ENCODE measurements at places on chromosomes 3 and 15.

DNA sequence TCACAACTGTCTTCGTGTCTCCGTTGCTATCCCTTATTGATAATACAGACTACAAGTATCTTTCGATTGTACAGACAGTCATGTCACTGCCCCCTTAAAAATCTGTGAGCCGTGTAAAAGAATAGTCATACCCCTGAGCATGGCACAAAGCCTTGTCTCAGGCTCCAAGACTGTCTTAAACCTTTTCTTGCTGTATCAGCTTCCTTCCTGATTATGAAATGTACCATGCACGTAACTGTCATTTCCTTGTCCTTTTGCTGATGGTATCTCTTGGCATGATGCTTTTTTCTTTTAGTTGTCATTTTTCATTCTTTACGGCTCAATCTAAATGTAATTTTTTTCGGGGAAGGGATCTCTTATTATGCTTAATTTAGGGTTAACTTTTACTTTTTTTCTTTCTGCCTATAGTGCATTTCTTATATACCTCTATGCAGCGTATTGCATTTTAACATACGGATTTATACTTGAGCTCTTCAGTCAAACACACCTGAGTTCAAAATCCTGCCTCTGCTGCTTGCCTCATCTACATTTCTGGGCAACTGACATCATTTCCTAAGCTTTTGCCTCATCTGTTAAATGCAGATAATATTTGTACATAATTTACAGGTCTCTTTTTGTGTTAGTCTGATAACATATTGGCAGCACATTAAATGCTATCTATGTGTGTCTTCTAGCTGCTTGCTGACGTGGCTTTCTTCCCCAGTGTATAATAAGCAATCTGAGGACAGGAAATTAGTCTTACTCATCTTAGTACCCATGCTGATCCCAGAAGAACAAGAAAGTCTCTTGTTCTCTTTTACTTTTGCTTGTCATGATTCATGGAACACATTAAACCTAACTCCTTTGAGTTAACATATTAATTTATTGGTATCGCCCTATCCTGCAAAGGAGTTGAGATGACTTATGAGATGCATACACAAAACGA is 57.3 kb downstream of the ROBO2 start:
- no peak for DNase-seq

DNA sequence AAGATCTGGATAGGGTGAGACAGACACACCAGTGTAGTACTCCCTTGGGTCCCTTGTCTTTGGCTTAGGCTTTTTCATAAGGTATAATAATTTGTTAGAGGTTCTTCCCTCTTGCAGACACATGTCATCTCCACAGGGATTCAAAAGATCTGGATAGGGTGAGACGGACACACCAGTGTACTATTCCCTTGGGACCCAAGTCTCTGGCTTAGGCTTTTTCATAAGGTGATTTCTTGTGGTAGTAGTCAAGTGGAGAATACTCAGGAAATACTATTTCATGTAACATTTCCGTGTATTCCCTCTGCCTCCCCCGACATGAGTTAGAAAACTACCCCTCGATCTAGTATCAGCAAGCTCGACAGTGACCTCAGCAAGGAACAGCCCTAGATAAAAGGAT is 954 bp upstream of the MAPKBP1 start:
- no peak for DNase-seq

DNA sequence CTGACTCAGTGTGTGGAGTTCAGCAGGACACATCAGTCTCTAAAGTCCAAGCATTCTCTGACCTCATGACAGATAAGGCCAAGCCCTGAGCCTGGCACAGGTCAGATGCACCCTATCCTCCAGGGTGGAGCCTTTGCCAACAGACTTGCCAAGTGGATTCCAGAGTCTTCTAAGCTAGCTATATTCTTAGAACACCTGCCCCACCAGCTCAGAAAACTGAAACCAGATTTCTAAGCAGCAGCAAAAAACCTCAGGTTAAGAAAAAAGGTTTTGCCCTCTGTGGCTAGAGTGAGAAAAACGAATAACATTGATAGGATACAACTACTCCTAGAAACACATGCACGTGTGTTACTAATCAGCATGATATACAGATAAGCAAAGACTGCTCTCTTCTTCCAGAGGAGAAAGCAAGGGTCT is 11.6 kb downstream of the RMDN3 start:
- DNase-seq = no peak

- no peak for DNase-seq
These were observed 204.9 kb upstream of the CGNL1 start for GRCh38 chr15:57171426-57171825.

DNA sequence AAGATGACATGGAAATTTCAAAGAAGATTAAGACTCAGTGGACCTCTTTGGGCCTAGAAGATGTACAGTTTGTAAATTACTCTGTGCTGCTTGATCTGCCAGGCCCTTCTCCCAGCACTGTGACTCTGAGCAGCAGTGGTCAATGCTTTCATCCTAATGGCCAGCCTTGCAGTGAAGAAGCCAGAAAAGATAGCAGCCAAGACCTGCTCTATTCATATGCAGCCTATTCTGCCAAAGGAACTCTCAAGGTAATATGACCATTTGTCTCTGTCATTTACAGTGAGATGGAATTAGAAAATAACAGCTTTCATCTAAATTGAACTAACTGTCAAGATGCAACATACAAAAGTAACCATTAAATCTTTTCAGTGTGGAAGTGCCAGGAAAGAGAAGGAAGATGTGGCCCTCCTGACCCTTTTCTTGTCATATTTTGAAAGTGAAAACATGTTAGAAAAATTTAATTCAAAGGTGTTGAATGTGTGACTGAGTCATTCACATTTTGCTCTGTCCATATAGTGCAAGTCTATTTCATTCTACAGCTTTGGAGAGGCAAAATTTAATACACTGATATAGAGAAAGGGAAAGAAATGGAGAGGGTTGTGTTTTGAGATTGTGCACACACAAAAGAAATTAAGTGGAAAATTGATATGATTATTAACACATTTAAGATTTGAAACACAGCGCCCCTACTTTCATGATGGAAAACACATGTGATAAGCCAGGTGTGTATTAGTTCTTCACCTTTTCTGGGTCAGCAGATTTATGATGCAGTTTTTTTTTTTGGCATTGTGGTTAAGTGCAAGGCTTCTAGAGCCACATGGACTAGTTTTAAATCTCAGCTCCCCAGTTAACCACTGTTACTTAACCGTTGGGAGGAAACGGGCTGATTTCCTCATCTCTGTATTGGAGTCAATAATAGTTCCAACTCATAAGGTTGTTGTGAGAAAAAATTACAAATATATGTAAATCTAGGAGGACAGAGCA is 375.1 kb downstream of the NAALADL2 start:
- no peak for DNase-seq

- no peak for DNase-seq
These were observed 79.9 kb downstream of the KCNH8 start for GRCh38 chr3:19228167-19228566.

DNA sequence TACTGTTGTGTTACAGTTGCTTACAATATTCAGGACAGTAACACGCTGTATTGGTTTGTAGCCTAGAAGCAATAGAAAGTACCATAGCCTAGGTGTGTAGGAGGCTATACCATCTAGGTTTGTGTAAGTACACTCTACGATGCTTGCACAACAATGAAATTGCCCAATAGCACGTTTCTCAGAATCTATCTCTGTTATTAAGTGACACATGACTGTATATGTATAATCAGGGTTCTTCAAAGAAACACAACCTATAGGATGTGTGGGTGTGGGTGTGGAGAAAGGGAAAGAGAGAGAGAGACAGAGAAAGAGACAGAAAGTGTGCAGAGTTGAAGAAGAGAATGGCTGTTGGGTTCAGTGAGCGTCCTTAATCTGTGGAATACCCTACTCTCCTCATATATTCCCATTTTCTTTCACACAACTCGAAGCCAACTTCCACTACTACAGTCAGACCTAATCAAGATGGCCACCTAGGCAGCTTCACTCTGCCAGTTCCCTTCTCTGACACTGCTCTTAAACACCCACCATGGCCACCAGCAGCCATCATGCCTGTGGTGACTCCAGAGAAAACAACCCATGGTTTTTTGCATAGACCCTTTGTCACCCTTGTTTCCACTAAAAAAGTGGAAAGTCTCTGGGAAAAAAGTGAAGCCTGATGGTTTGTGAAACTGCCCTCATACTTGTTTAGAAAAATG is 5.8 kb upstream of the PPP4R2 start:
- no peak for DNase-seq

DNA sequence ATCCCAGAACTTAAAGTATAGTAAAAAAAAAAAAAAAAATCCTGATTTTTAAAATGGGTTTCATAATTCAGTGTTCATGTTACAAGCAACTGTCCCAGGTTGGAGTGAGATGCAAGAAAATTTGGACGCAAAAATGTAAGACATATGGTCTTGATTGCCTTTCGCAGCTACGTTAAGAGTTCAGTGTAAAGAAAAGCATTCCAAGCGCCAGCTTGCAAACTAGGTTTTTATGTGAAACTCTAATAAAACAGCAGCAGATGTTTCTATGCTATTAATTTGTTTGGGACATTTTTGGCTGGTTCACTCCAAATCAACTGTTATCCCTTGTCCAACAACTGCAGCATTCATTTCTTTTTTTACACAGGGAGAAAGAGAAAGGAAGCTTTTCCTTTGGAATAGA is 957.8 kb downstream of the ROBO1 start:
- DNase-seq = no peak

- DNase-seq = no peak
These were observed 873 bp downstream of the C3orf70 start for GRCh38 chr3:185151964-185152409.

DNA sequence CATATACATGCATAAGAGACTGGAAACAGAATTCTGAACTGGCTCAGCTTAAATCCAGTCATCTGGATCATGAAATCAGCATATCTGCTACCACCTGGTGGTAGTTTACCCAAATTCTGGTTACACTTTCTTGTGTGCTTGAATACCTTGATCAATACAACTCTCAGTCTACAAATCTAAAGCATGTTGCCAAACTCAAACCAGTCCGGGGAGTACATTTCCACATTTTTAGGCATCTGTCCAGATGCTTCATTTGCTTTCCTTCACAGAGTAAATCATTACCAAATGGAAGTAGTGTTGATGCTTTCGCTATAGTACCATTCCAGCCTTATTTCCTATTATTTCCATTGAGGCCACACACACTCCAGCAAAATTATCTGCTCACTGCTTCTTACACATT is 126.4 kb downstream of the P2RY1 start:
- no peak for DNase-seq

DNA sequence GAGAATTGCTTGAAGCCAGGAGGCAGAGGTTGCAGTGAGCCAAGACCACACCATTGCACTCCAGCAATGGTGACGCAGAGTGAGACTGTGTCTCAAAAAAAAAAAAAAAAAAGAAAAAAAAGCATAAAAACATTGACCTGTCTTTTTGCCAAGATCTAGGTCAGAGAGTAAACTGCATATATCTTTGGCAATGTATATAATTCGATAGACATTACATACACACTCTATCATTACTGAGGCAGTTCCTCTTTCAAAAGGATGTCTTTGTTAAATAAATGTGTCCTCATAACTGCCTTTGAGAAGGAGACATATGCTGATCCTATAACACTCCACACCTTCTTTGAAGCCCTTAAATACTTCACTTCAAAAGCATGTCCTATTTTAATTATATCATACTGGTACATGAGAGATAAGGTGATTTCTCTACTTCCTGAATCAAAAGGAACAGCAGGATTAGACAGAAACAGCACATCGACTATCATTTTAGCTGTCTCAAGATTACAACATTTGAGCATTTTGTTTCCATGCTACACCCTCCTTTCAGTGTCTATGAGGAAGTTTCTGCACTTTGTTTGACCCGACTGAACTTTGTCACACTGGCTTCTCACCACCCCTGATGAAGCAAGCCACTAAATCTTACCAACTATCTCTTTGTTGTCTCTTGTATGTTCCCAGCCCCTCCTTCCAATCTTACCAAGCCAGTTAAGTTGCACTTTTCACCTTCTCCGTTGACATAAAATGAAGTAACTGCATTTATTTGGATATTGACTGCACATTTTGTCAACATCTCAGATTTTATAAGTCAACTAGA is 335.8 kb downstream of the MECOM start:
- no peak for DNase-seq

- no peak for DNase-seq
These were observed 1.0 kb upstream of the MAP3K13 start for GRCh38 chr3:185361920-185362319.

DNA sequence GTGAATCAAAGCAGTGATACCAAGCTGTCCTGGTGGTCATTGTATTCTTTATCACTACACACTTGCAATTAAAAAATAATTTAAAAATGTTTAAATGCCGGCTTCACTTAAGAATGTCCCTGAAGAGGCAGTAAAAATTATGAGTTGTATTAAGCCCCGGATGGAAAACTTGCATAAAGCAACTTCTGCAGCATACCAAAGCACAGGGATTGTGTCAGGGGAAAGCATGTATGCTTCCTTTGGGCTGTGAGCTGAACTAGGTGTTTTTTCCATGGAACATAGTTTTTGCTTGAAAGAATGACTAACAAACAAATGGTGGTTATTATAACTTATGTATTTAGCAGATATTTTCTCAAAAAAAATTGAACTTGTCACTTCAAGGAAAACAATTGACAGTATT is 143.1 kb downstream of the ARNT2 start:
- no peak for DNase-seq

DNA sequence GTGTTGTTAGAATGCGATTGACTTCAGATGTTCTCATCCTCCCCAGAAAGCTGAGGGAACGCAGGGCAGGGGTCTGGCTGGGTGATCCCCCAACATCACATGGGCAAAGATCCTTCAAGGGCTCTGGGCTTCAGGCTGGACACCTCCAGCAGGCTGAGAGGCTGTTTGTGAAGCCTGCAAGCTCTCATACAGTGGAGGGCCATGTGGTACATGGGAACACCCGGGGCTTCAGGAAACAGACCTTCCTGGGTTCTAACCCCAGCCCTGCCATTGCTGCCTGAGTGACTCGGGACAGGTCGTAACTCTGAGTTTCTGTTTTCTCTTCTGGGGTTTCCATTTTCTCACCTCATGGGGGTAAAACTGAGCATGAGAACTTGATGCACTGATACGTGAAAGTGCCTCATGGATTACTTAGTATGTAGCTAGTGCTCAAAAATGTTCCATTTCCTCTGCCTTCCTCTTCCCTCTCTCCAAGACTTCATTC is 81.2 kb downstream of the TLE3 start:
- DNase-seq = no peak

DNA sequence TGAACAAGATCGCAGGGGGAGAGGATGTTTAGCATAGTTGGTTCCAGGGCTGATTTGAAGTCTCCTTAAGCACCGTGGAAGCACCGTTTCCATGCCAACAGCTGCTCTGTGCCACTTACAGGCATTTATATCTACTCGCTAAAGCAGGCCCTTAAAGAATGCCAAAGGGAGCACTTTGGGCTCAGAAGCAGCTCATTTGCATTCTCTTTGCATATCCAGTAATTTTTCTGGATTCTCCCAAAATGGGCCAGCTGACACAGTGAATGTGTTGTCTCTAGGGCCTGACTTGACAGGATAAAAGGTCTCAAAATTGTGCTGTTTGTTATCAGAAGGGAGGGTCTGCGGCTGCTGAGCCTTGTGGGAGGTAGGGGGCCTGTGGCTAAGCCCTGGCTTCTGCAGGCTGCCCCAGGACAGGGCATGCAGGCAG is 138.6 kb downstream of the FBLN2 start:
- DNase-seq = no peak

GRCh38 chr15:101012326-101013200 is 93.4 kb downstream of the LRRK1 start:
- DNase-seq = no peak

- DNase-seq = no peak
These were observed 52.7 kb upstream of the ATOSA start for GRCh38 chr15:52731732-52732470.
